Stimulated activated CD4-positive, alpha-beta T cell treated with anti-CD3 and anti-CD28 coated beads, Interleukin-12 subunit alpha, Interleukin-12 subunit beta, amount 100 ng/mL, for 48 hours (primary cell): ENCODE measurements at places on chromosomes 5 and 9.

DNA sequence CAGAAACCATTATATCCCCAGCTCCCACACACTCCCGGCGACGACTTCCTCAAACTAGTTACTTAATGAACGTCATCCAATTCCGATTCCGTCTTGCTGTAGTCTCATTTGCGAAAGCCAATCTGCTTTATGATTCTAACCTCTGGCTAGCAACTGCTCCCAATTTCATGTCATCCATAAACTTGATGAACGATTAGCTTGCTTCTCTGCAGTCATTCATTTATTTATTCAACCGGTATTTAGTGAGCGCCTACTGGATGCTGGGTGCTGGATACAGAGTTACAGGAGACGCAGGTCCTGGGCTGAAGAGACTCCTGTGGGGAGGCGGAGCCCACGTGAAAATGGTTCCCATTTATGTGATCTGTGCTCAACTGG lies 46.2 kb downstream of the TSPAN17 start:
- no peak for DNase-seq

- DNase-seq, result no peak
Measured at GRCh38 chr9:6929441-6930215, 171.9 kb downstream of the KDM4C start.

DNA sequence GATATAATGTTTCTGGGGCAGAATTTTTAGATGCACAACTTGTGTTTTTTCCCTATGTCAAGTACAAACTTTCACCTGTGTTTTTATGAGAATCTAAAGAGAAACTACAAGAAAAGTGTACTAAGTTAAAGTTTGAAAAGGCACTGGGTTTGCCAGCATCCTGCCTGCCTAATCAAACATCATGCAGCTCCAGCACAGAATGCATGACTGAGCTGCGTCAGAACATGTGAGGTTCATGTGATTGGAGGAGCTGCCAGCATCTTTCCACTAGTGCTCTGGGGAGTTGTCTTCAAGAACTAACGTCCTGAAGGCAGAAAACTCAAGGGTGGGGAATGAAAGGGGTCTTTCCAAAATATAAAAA lies 46.1 kb upstream of the RIC1 start:
- no peak for DNase-seq

- DNase-seq, result no peak
Measured at GRCh38 chr5:172002310-172002709, 4.1 kb downstream of the FBXW11 start.

DNA sequence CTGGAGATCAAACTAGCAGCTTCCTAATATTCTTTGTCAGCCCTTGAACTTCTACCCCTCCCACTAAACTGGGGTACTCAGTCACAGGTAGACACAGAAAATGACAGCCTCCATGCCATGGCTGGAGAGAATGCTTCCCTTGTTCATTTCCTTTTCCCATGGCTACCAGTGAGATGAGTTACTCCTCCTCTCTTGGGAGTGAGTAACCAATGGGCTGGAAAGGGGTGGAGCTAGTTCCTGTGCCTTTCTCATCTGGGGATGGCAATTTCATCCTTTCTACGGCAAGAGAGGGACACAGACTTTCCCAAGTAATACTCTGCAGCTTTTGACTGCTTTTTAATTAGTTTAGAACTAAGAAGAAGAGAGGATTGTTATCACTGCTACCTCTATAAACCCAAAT lies 1045.6 kb upstream of the WWC1 start:
- DNase-seq, result no peak

- DNase-seq, result no peak
Measured at GRCh38 chr9:105633411-105633810, 28.8 kb upstream of the TAL2 start.

DNA sequence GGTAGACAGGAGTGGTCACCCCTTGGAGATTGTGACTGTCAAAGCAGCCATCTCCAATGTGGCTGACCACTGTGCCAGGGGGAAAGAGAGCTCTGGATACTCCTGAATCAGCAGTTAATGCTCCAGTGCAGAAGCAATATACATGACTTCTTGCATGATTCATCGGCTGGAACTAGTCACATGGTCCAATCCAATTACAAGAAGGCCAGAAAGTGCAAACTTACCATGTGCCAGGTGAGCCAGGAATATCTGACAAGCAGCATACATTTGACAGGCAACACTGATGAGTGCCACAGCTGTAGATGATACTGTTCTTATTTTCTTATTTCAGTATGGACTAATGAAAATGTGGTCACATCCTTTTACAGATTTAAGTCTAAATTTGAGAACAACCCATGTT lies 440.0 kb upstream of the MPDZ start:
- no peak for DNase-seq

DNA sequence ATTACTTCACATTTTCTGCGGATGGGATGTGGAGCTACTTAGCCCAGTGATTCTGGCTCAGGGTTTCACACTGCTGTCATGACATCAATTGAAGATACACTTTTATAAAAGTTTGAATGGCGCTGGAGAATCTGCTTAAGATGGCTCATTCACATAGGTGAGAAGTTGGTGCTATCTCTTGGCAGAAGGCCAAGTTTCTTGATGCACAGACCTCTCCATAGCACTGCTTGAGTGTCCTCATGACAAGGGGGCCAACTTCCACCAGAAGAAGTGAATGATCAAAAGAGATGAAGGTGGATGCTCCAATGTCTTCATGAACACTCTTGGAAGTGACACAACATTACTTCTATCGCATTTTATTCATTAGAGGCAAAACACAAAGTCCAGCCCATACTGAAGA lies 403.7 kb upstream of the CCNG1 start:
- no peak for DNase-seq

- DNase-seq, result no peak
Measured at GRCh38 chr5:161382685-161383084, 163.8 kb downstream of the GABRB2 start.

GRCh38 chr5:9015937-9016270 lies 530.0 kb downstream of the SEMA5A start:
- DNase-seq, result no peak

- no peak for DNase-seq
Measured at GRCh38 chr9:93701494-93702218, 125.3 kb downstream of the PHF2 start.

DNA sequence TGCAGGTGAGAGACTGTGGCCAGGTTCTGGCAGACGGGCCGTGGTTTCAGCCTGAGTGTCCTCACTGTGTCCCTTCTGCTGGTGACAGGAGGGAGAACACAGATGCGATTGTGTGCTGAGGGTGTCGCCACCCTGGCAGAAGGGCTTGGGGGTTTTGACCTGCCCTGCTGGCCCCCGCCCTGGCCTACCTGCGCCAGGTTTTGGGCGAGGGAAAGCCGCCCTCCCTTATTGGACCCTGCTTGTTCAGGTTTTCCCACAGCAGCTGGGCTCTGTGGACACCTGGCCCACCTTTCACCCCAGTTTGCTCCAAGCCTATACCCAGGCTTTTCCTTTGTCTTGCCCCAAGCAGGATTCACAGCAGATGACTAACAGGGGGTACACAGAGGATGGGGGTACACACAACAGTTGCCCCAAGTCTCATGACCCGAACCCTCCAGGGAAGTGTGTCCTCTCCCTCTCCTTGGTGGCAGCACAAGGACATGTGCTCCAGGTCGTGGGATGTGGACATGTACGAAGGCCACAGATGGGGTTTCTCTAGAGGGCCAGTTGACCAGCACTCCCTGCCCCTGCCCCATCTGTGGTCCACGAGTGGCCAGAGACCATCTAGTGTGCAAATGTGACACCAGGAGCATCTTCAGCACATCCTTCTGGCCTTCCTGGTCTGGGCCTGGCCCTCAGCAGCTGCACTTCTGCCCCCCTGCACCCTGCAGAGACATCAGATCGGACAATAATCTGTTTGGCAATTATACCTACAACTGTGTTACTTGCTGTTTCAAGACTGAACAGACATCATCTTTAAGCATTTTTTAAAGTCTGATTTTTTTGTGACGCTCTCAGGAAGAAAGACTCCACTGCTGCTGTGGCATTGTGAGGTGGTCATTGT lies 265.8 kb upstream of the IRX4 start:
- no peak for DNase-seq

DNA sequence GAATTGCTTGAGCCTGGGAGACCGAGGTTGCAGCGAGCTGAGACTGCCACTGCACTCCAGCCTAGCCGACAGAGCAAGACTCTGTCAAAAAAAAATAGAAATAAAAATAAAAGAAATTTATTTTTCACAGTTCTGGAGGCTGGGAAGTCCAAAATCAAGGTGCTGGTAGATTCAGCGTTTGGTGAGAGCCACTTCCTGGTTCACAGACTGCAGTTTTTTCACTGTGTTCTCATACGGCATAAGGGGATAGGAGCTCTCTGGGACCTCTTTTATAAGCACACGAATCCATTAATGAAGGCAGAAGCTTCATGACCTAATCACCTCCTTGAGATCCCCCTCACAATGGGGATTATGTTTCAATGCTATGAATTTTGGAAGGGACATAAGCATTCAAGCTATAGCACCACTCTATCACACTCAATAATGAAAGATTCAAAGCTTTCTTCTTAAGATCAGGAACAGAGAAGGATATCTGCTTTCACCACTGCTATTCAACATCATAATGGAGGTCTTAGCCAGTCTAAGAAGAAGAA lies 5.3 kb downstream of the PJA2 start:
- no peak for DNase-seq
